ENCODE measurements at places on chromosomes 2 and 18. TPM values are rescaled to one million over a fixed set of nuclear protein-coding genes. Genes with fewer than 3 reads are reported as not detected.

- no peak overlapping the region for H3K27ac ChIP-seq
- DNase-seq: no peak
- H3K27me3 ChIP-seq: no peaks in the 10 kb centered on the region
- no peaks in the 10 kb centered on the region for H3K36me3 ChIP-seq
These were observed 48.1 kb upstream of the SIGLEC15 start for GRCh38 chr18:45777393-45777792.

GRCh38 chr18:37391698-37392548, 173.7 kb downstream of the CELF4 start:
- no peak overlapping the region for H3K4me3 ChIP-seq
- no peak for DNase-seq
- H3K27ac ChIP-seq: no peak overlapping the region
- peaks cover 11% of the 10 kb centered on the region for H3K4me1 ChIP-seq

DNA sequence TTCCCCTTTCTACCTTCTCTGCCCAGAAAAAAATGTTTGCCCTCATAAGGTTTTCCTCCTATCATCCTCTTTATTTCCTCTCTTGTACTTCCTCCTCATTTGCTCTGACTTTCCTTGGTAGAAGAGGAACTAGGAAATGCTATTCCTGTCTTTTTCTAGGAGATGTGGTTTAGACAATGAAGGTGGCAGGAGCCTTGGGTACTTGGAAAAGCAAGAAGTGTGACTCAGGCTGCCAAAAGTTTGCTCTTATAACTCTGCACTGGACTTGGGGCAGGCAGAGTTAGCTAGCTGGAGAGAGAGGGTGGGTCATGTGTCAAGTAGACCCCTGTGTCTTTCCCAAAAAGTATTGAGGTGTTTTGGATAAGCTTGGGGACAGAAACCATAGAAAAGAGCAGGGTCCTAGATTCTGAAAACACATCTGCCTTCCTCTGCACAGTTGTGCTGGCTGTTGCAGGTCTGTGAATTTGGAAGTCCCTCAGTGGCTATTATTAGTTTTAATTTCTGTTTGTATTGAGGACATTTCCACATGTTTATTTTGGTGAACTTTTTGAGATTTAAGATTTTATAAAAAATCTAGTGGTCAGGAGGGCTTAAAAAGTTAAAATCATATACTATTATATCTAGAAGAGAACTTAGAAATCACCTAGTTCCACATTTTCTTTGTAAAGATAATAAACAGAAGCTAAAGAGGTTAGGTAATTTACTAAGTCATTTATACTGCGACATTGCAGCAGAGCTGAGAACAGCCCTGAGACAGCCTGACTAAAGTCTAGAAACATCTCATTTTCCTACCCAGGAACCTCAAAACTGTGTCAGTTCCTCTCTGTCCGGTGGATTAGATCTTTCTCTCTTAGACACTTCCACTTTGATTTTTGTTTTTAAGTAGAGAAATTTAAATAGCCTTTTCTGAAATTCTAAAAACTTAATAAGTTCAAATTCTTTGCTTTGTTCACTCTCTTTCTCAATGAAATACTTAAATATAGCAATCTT, 16.0 kb downstream of the INSIG2 start:
- H3K27ac ChIP-seq: no peak overlapping the region
- no peaks in the 10 kb centered on the region for H3K4me1 ChIP-seq
- no peaks in the 10 kb centered on the region for H3K27me3 ChIP-seq

- H3K27me3 ChIP-seq: no peaks in the 10 kb centered on the region
- H3K4me1 ChIP-seq: no peaks in the 10 kb centered on the region
- no peak overlapping the region for H3K4me3 ChIP-seq
- no peak overlapping the region for H3K27ac ChIP-seq
- no peaks in the 10 kb centered on the region for H3K36me3 ChIP-seq
These were observed 7.6 kb upstream of the METTL21A start for GRCh38 chr2:207632575-207633493.

DNA sequence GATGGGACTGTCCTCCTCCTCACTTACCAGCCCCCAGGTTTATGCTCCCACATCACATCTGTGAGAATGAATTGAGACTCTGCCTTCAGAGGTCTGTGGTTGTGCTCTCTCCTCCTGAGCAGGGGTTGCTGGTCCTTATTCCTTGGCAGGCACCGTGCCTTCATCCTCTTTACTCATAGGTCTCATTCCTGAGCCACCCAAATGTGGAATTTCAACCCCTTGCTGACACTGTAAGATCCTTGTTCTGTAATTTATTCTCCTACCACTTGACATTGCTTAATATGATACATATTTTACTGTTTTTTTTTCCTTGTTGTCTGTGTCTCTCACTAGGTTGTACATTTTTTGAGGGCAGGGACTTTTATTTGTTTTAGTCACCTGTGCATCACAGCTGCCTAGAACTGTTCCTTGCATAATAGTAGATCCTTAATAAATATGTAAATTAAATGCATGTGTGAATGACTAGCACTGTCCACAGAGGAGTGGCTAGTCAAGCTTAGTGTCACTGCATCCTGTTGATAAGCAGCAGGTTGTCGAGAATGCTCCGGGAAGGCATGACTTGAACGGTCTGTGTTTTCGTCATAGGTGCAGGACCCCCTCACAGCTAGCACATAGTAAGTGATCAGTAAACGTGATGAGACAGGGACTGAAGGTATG, 180.6 kb downstream of the ZNF407 start:
- H3K27me3 ChIP-seq: no peaks in the 10 kb centered on the region
- H3K4me1 ChIP-seq: no peaks in the 10 kb centered on the region
- H3K4me3 ChIP-seq: no peak overlapping the region
- H3K27ac ChIP-seq: no peak overlapping the region
- no peak for DNase-seq

DNA sequence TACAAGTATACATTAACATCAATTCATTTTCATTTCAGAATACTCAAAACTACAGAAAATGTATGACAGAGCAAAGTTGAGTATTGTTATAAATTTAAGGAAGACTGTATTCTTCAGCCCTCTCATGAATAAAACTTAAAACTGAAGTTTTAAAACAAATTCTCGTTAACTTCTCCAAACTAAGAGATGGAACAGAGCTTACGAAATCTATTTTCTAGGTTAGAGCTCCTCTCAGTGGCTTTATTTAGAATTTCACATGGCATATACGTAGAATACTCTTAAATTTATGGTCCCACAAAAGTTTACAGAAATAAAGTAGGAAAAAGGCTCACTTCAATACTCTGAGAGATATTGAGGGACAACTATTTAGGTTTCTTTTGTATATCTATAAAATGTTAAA, 612.1 kb downstream of the KCNJ3 start:
- no peaks in the 10 kb centered on the region for H3K27me3 ChIP-seq
- no peaks in the 10 kb centered on the region for H3K36me3 ChIP-seq
- no peaks in the 10 kb centered on the region for H3K4me1 ChIP-seq
- H3K27ac ChIP-seq: no peak overlapping the region
- no peak overlapping the region for H3K4me3 ChIP-seq
- no peak for DNase-seq

- H3K27me3 ChIP-seq: no peaks in the 10 kb centered on the region
- H3K4me3 ChIP-seq: no peak overlapping the region
- no peaks in the 10 kb centered on the region for H3K36me3 ChIP-seq
- H3K4me1 ChIP-seq: no peaks in the 10 kb centered on the region
- H3K27ac ChIP-seq: no peak overlapping the region
These were observed 38.8 kb downstream of the G6PC2 start for GRCh38 chr2:168939918-168940317.

HOXD10 gene
- total RNA-seq: not detected

CDK5R2 gene
- not detected for total RNA-seq

All from H1 (cell line).